ENCODE measurements at places on chromosomes 5 and 9. TPM values are rescaled to one million over a fixed set of nuclear protein-coding genes. Genes with fewer than 3 reads are reported as not detected.

The PRR7 gene
- 1.5 TPM for polyA plus RNA-seq

The ORM1 gene
- polyA plus RNA-seq: 3.9 TPM

The INVS gene
- 3.5 TPM for polyA plus RNA-seq

The CDX1 gene
- polyA plus RNA-seq: not detected

The COX7C gene
- 1,146 TPM for polyA plus RNA-seq

The IL3 gene
- not detected for polyA plus RNA-seq

The PTGDS gene
- polyA plus RNA-seq: 37.3 TPM

The NDFIP1 gene
- polyA plus RNA-seq: 27.8 TPM

The CAVIN4 gene
- 0.31 TPM for polyA plus RNA-seq

The GRXCR2 gene
- not detected for polyA plus RNA-seq

DNA sequence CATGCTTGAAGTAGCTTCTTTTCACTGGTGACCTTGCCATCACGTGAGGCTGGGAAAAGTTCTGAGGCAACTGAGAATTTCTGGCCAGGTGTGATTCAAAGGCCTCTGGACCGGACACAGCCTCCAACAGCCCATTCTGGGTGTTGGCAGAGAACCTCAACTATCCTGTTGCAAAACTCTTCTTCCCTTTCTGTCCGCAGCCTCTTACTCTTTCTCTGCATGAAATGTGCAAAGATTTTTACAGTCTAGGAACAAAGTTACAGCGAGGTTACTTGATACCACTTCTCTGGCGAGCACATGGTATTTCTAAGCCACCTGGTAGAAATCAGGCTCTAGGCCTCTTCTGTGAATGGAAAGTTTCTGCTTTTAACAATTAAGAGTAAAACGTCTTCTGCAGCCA lies 79.2 kb downstream of the FREM1 start:
- H3K4me3 ChIP-seq: no peak overlapping the region
- no peaks in the 10 kb centered on the region for H3K4me1 ChIP-seq
- H3K27me3 ChIP-seq: no peaks in the 10 kb centered on the region
- no peaks in the 10 kb centered on the region for H3K36me3 ChIP-seq
- no peak for DNase-seq
- no peak overlapping the region for H3K27ac ChIP-seq

DNA sequence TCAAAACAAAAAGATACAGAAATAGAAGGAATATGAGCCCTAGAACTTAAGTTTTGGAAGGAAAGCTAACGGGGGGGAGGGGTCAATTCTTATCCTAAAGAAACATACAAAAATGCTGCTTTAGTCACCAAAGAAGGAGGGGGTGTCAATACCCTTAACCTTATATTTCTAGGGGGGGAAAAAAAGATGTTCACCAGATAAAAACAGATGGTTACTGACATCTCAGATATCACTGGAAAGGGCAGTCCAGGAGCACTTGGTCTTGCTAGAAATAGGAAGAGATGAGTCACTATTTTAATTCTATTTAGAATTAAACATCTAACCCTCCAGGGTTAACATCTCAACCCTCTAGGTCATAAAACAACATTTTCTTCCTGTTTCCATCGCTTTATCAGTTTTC lies 1.7 kb downstream of the DIAPH1 start:
- H3K4me1 ChIP-seq: peaks cover 67% of the 10 kb centered on the region
- no peak for DNase-seq
- H3K4me3 ChIP-seq: peak overlapping the region; percentile 92
- H3K27me3 ChIP-seq: no peaks in the 10 kb centered on the region
- H3K36me3 ChIP-seq: peaks cover 23% of the 10 kb centered on the region
- H3K27ac ChIP-seq: peak overlapping the region; percentile 96

DNA sequence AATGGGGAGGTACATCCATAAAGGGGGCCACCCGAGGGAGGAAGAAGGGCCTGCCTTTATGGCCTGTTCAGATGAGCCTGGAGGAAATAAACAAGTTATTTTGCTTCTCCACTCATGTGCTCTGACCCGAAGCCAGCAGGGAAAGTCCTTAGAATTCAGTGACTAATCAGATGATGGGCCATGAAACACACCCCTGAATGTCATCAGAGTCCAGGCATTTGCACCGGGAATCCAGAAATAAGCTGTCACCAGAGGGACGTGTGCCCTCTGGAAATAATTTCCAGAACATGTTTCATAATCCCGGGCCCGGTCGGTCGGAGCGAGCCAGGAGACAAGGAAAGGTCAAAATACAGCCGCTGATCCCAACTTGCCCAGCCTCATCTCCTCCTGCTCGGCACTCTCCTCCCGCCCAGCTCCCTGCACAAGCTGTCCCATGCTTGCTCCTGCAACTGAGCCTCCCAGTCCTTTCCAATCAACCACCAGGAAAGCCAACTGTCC lies 73.6 kb upstream of the ZNF622 start:
- H3K36me3 ChIP-seq: no peaks in the 10 kb centered on the region
- no peak overlapping the region for H3K4me3 ChIP-seq
- H3K4me1 ChIP-seq: peaks cover 4% of the 10 kb centered on the region
- H3K27ac ChIP-seq: peak overlapping the region; percentile 54

GRCh38 chr9:96491079-96491879 lies 41.3 kb downstream of the HABP4 start:
- DNase-seq: no peak
- no peak overlapping the region for H3K4me3 ChIP-seq
- no peaks in the 10 kb centered on the region for H3K27me3 ChIP-seq

DNA sequence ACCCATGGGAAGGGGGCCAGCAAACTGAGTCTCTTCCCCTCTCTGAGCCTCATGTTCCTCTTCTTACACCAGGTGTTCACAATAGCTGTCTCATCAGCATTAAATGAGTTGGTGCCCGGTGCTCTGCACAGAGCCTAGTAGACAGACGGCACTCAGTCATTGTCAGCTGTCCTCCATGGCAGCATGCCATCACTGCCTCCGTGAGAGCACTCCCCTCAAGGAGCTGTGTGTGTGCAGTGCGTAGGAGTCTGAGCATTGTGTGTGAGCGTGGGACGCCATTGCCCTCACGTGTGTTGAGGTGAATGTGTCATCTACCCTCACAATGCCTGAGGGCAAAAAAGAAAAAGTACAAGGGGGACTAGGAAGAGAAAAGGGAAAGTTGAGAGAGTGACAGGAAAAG lies 536.5 kb downstream of the CDK5RAP2 start:
- H3K27ac ChIP-seq: no peak overlapping the region
- H3K4me1 ChIP-seq: no peaks in the 10 kb centered on the region
- DNase-seq: no peak

DNA sequence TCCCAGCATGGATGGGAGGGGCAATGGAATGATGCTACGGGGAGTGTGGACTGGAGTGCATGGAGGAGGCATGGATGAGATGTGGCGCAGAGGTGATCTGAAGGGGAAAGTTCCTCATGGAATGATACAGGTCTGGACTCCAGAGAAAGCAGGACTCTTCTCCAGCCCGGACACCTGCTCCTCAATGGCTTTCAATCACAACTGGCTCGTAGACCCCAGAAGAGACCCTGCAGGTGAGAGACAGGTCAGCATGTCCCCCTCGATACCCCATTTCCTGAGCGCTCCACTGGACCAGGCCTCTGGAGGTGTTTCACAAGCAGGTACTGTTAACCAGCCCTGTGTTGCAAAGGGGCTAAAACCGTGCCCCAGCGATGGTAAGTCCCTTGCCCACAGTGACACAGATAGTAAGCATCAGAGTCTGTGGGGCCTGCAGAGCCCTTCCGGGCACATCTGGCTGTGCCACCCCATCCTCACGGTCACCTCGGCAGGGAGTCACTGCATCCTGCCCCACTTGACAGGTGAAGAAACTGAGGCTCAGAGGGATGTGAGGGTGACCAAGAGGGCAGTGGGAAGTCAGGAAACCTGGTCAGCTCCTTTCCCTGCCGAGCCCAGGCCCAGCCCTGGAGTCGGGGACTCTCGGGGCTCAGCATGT lies 5.5 kb upstream of the DPM2 start:
- DNase-seq: no peak
- no peak overlapping the region for H3K27ac ChIP-seq
- peaks cover 50% of the 10 kb centered on the region for H3K4me1 ChIP-seq
- no peak overlapping the region for H3K4me3 ChIP-seq

- no peaks in the 10 kb centered on the region for H3K36me3 ChIP-seq
- H3K27me3 ChIP-seq: no peaks in the 10 kb centered on the region
- H3K4me1 ChIP-seq: no peaks in the 10 kb centered on the region
Observed at GRCh38 chr5:146327989-146328388, 10.7 kb upstream of the POU4F3 start.

GRCh38 chr9:16039218-16039987 lies 486.6 kb downstream of the CCDC171 start:
- no peaks in the 10 kb centered on the region for H3K4me1 ChIP-seq
- H3K27ac ChIP-seq: no peak overlapping the region
- no peak for DNase-seq
- H3K27me3 ChIP-seq: no peaks in the 10 kb centered on the region

- H3K27ac ChIP-seq: no peak overlapping the region
- H3K4me3 ChIP-seq: no peak overlapping the region
- H3K27me3 ChIP-seq: no peaks in the 10 kb centered on the region
- H3K4me1 ChIP-seq: no peaks in the 10 kb centered on the region
- no peaks in the 10 kb centered on the region for H3K36me3 ChIP-seq
Observed at GRCh38 chr9:6152788-6153187, 62.8 kb upstream of the IL33 start.

GRCh38 chr5:3393920-3394597 lies 201.6 kb upstream of the IRX1 start:
- no peak overlapping the region for H3K4me3 ChIP-seq
- DNase-seq: no peak
- H3K27me3 ChIP-seq: no peaks in the 10 kb centered on the region
- H3K4me1 ChIP-seq: no peaks in the 10 kb centered on the region
- H3K27ac ChIP-seq: no peak overlapping the region
- no peaks in the 10 kb centered on the region for H3K36me3 ChIP-seq

DNA sequence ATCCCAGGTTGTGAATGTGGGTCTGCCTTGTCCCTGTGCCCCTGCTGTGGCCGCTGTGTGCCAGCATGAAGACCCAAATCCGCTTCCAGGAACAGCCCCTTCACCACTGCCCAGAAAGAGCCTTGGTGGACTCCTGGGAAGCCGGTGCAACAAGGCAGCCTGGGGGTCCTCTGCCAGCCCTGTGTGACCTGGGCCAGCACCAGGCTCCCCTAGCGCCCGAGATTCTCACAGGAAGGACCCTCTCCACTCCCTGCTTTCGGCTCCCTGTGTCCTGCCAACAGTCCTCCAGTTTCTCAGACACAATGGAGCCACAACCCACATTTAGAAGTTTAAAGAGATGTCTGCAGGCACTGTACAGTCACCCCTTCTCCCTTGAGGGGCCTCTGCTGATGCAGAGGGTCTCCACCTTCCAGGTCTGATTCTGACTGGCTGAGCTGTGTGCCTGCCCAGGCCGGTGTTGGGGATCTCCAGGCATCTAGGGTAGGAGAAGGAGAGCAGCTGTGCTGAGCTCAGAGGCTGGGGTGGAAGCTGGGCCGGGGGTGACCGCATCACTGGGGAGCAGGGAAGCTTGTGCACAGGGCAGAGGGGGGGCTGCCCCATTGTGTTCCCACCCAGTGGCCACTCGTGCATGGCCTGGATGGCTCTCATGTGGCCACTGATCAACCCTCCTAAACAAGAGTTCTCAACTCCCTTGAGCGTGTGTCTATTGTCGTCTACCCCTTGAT lies 174.0 kb downstream of the IRX2 start:
- H3K36me3 ChIP-seq: no peaks in the 10 kb centered on the region
- no peak overlapping the region for H3K4me3 ChIP-seq
- no peak for DNase-seq

DNA sequence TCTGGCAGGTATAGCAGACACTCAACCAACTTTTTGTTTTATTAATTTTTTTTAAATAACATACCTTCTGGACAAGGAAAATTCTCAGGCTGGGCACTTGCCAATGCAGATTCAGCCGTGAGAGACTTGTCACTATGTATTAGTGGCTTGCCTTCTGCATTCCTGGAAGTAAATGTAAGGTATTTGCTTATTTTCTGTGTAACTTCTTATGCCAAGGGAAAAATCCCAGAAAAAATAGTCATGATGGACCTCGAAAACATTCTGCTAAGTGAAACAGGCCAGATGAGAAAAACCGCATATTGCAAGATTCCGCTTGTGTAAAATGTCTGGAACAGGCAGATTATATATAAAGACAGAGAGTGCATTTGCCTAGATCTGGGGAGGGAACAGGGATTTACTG lies 260.3 kb upstream of the DAPK1 start:
- DNase-seq: peak; percentile 25
- H3K36me3 ChIP-seq: no peaks in the 10 kb centered on the region
- no peaks in the 10 kb centered on the region for H3K27me3 ChIP-seq
- no peaks in the 10 kb centered on the region for H3K4me1 ChIP-seq

- H3K27me3 ChIP-seq: peaks cover 13% of the 10 kb centered on the region
- H3K27ac ChIP-seq: peak overlapping the region; percentile 70
- peak; percentile 93 for DNase-seq
- no peaks in the 10 kb centered on the region for H3K36me3 ChIP-seq
- H3K4me1 ChIP-seq: peaks cover 36% of the 10 kb centered on the region
Observed at GRCh38 chr9:127608104-127608966, 3.7 kb upstream of the STXBP1 start.

DNA sequence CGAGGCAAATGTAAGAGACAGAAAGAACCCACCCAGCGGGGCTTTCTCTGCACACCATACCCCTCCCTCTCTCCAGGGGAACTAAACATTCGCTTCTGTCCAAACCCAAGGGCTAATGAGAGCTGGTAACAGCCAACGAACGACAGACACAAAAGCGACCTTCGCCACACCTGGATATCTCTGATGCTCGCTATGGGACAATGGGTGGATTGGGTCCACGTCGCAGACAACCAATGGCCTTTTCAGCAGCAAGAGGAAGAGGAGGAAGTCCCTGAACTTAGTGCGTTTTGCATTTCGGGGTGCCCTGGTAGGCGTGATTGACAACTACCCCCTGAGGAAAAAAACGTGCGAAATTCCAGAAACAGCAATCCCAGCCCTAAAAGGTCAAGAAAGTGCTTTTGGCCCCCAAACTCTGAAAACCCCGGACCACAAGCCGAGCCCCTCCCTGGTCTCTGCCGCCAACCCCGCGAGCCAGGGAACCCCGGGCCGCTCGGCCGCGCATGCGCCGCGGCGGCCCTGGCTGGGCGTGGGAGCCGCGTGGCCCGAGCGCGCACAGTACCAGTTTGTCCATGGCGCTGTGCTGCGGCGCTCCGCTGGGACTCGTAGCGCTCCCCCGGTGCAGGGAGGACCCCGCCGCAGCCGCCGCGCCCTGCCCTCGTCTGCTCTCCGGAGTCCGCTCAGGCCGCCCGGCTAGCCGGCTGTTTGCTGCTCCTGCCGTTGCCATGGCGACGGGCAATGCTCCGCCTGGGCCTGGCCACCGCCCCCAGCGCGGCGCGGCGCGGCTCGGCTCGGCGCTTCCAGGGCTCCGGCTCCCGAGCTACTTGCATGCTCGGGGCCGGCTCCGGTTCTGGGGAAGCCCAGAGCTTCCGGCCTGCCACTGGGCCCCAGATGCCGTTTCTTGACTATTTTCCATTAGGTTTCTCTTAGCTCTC lies 66.9 kb upstream of the DNAH5 start:
- peak; percentile 91 for DNase-seq
- peaks cover 9% of the 10 kb centered on the region for H3K27me3 ChIP-seq
- H3K4me3 ChIP-seq: peak overlapping the region; percentile 65
- peak overlapping the region; percentile 42 for H3K27ac ChIP-seq
- H3K36me3 ChIP-seq: no peaks in the 10 kb centered on the region

DNA sequence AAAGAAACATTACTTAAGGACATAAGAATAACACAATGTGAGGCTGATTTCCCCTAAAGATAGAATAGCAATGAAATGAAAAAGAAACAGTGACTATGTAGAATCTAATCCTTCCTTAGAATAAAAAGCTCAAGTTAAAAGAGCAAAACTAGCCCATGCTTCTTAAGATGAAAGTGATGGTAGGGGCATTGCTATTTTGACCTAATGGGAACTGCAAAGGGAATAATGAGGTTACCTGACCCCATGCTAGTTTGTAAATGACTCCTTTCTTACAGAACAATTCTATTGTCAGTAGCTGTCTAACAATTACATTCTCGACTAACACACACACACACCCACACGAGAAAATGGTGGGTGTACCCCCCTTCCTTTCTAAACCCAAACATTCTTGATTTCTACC lies 575.8 kb downstream of the CSNK1G3 start:
- H3K27me3 ChIP-seq: no peaks in the 10 kb centered on the region
- H3K36me3 ChIP-seq: no peaks in the 10 kb centered on the region
- no peak for DNase-seq
- H3K27ac ChIP-seq: no peak overlapping the region

Data from stomach (tissue), 19 donors.